GM06990 (cell line): ENCODE measurements at places on chromosomes 4 and X.

GRCh38 chrX:123835661-123836371 lies 24.0 kb upstream of the XIAP start:
- no peak for DNase-seq

DNA sequence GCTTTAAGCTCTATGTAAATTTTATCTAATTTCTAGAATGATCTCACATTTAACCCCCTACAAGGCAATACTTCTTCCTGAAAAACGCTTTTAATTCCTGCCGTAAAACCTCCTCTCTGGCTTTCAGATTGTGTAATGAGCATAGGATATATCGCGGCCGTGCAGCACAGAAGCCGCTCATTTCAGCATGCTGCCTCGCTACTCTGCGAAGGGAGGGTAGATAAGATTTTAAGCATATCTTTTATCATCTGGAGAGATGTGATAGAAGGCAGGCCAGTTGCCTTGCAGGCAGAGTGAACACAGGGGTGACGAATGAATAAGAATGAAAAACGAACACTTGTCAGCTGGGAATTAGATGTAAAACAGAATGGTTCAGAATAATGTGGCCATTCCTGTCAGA lies 265.5 kb downstream of the UNC5C start:
- DNase-seq = no peak

- no peak for DNase-seq
Measured at GRCh38 chrX:153981771-153982533, 9.4 kb downstream of the TMEM187 start.

GRCh38 chr4:52848254-52848653 lies 13.9 kb upstream of the RASL11B start:
- no peak for DNase-seq

DNA sequence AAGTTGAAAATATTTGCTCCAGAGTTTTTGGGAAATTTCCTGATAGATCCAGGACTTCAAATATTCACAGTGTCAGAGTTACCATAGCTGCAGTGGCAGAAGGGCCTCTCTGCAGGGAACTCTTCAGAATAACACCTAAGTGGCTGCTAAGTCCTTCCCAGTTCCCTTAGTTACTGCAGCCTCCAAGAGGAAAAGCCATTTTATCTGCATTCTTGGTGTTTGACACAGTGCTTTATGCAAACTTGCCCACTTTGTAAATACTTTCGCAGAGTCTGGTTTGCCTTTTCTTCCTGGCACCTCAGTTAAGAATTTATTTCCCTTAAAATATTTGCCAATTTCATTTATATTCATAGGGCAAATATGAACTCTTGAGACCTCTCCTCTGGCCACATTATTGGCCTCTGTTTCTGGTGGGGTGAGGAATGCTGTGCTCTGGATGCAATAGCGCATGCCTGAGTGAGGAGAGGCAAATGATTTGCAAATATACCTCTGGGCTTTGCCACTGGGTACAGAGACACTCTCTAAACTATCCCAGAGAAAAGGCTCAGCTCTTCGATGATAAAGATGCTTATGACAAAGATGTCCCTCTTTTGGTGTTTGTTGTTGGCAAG lies 566.3 kb upstream of the NR3C2 start:
- no peak for DNase-seq

GRCh38 chr4:22500128-22500611 lies 15.7 kb downstream of the ADGRA3 start:
- no peak for DNase-seq

- DNase-seq = no peak
Measured at GRCh38 chr4:177975315-177975987, 533.2 kb upstream of the AGA start.
